ENCODE measurements at places on chromosomes 16 and 17.

DNA sequence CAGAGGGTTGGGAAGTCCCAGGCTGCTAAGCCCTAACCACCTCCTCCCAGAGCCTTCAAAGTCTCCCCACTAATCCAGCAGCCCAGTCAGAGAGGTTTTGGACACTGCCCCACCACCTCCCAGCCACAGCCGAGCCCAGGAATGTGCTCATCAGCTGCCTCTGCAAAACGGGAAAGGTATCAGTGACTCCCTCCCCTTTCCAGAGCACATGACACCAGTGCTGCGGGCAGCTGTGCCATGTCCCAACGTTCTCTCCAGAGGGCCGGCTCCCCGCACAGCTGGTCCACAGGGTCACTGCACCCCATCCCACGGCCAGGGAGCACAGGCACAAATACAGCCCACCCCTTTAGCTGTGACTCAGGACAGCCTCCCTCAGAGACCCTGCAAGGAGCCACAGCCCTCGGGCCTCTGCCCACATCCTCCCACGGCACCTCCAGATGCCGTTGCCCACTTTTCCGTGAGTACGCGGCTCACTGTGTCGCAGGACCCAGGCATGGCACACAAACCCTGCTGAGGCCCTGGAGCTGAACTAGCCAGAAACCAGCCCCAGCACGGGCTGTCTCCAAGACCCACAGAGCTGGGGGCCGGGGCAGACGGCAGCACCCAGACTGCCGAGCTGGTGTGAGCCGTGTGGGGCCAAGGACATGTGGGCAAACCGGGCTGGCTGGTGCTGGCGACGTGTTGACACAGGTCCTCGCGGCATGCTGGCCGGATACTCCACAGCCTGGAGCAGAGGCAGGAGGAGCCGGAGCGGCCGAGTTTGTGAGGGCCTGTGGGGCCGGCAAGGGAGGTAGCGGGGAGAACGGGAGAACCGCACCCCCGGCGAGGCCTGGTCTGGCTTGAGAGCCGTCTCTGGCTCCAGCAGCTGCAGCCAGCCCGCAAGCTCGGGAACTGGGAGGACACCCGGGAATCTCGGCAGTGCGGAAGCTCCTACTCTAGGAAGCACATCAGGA lies 6.3 kb upstream of the PPP1R27 start:
- no peak for DNase-seq

GRCh38 chr16:59274141-59274540 lies 540.0 kb upstream of the GOT2 start:
- DNase-seq, result no peak

- no peak for DNase-seq
These were observed 11.5 kb upstream of the RFFL start for GRCh38 chr17:35074711-35075707.

DNA sequence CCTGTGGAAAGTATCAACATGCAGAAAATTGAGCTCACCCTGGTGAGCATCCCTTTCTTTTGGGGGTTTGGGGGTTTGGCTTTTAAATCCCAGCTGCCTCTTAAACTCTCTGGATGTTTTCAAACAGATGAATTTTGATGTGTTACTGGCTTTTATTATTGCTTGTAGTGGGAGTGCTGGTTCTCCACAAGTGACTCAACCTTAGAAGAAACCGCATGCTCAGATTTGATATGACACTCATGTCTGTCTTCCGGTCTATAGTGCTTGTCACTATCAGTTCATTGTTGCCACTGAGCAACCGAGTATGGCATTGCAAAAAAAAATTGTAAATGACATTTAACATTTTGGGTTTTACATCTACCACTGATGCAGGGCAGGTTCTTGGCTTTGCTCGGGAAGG lies 104.5 kb downstream of the HS3ST4 start:
- no peak for DNase-seq

DNA sequence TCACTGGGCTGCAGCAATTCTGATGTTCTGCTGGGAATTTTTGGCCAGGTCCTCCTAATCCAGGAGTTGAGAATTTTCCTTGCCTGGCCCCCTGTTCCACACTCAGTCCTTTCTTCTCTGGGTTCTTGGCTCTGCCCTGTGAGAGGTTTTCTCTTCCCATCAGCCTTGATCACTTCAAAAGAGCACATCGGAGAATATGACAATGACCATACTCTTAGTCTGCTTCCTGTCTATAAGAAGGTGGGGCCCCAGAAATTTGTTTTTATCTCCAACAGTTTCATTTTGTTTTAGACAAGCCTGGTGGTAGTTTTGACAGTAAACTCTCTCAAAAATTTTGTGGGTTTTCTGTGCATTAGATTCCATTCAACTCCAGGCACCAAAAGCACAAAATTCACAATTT lies 70.7 kb downstream of the C17orf67 start:
- DNase-seq, result no peak

Measured in Jurkat, Clone E6-1 (cell line).